ENCODE measurements at places on chromosomes 6 and 20.

- DNase-seq: no peak
These were observed 57.2 kb upstream of the TGM3 start for GRCh38 chr20:2238601-2239000.

- no peak for DNase-seq
These were observed 151.3 kb downstream of the FARS2 start for GRCh38 chr6:5412663-5413062.

DNA sequence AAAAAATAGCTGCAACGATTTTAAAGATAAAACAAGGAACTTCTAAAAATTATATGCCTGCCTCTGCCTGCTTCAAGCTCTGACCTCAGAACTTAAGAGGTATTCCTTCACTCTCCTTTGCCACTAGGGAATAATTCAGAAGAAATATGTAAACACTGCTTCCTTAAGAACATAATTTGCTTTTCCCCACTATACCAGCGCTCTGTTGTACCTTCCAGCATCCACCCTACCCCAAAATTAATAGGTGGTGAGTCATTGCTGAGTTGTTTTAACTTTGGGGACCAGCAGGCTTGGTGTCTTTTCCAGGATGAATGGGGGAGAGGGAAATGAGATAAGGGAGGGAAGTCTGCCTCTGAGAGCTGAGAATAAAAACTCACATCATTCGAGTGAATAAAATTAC, 107.7 kb upstream of the ATXN1 start:
- no peak for DNase-seq

DNA sequence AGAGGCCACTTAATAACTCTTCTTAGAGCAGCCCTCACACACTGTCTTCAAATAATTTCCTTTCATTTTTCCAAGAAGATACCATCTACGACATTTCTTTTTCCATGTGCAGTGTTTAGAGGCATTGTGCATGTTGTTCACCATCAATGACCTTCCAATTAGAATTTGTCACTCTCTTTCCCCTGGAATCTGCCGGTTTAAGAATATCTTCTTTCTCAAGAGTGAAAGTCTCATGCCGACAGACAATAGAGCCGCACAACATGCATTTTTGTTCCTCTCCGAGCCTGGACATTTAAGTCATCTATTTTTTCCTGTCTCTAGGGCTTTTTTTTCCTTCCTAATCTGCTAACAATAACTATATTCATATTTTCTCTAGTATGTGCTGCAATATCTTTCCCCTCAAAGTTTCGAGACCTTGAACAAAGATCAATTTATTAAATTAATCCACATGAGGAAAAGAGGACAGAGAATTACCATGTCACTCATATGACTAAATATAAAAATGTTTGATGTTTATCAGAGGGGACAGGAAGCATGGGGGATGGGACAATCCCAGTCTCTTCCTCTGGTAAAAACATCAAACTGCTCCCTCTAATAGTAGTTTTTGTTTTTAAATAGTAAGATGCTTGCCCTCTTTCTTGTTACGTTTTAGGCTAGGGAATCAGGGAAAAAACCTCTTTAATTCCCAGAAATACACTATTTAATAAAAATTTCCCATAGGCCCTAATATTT, 893.4 kb downstream of the C6orf118 start:
- no peak for DNase-seq

DNA sequence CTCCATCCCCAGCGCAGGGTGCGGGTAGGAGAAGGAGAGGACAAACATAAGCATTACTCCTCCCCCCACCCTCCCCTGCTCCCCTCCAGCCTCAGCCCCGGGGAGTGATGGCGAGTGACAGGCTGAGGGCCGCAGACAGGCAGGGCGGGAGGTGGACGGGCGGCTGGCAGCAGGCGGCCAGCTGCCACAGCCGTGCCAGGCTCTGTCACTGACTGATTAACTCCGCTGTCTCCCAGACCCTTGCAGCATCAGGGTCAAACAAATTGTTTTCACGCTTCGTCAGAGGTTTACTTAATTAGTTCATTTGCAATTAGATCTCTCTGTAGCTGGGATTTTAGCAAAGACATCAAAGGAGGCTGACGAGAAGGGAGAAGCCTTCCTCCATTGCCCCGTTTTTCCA, 41.9 kb downstream of the FOXP4 start:
- no peak for DNase-seq

DNA sequence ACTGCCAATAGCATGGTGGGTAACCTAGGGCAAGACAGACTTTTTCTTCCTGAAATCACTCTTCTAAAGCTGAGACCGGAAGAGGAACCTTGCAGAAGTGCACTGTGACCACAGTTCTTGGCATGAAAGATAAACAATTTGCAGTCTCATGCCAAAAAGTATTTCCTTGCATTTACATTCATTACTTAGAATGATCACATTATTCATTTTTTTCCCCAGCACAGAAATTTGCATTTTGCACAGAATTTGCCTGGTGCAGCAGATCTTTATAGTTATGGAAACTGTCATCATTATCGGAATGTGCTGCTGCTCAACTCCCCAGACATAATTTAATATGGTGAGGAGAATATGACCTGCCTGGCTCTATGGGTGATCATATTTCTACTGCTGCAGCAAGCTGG, 42.2 kb upstream of the EDN3 start:
- peak; percentile 35 for DNase-seq

DNA sequence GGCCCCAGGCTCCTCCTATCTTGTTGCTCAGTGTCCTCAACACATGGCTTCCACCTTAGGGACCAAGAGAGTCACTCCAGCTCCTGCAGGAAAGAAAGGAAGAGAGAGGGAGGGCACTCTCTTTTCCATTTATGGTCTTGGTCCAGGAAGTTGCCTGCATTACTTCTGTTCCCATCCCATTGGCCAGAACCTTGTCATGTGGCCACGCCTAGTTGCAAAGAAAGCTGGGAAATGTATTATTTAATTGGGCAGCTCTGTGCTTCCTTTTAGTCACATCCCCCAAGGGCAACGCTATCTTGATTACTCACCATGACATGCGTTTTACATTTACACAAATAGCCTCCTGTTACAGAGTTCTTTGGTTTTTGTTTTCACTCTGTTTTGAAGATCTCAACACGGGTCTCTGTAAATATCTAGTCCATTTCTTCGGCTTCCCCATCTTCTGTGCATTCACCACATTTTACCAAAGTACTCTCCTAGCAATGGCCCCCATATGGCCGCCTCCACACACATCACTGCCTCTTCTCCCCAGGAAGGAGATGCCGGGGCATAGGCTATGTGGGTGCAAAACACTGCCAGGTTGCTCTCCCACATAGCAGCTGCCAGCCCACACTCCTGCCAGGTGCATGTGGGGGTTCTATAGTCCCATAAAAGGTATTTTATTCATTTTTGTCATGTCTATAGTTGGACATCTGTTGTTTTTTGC, 35.7 kb upstream of the ZMYND8 start:
- no peak for DNase-seq

- DNase-seq: no peak
These were observed 1068.0 kb upstream of the EPHA7 start for GRCh38 chr6:94487371-94487770.

DNA sequence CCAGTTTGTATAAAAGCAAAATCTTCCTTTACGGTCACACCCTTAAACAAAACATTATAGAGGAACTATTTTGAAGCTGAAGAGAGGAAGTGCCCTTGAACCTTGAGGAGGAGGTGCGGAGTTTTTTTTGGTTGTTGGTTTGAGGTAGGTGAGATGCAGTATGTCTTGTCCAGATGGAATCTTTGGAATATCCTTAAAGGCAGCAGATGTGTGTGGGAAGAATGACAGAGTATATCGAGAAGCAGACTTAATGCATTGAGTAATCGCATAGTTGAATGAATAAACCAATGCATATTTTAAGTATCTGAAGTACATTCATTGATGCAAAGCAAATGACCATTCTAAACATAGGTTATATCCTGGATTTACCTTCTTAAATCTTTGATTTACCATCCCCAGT, 49.9 kb downstream of the AIG1 start:
- no peak for DNase-seq

GRCh38 chr6:16824845-16825685, 63.8 kb upstream of the ATXN1 start:
- DNase-seq: no peak

GRCh38 chr20:62622877-62623487, 19.3 kb upstream of the SLCO4A1 start:
- DNase-seq: no peak

- DNase-seq: no peak
These were observed 10.1 kb upstream of the HDAC2 start for GRCh38 chr6:113980937-113981554.

DNA sequence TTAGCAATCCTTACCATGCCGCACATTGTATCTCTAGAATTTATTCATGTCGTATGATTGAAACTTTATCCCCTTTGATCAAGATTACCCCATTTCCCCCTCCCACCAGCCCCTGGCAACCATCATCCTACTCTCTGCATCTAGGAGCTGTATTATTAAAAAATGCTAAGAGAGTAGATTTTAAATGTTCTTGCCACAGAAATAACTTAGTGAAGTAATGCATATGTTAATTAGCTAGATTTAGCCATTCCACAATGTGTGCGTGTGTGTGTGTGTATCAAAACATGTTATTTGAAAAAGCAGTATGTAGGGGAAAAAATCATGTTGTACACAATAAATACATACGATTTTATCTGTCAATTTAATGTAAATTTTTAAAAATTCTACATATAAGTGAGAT, 11.9 kb upstream of the SPINT3 start:
- DNase-seq: no peak

- no peak for DNase-seq
These were observed at the start of gene SLC22A16 for GRCh38 chr6:110476046-110476849. Gene SLC22A16 (minus strand): TSS chr6:110476613. CDS start chr6:110476574, 39 bp downstream.

- no peak for DNase-seq
These were observed 1166.3 kb upstream of the CITED2 start for GRCh38 chr6:140540743-140541142.

- DNase-seq: no peak
These were observed 557.0 kb downstream of the HAO1 start for GRCh38 chr20:7383216-7383615.

DNA sequence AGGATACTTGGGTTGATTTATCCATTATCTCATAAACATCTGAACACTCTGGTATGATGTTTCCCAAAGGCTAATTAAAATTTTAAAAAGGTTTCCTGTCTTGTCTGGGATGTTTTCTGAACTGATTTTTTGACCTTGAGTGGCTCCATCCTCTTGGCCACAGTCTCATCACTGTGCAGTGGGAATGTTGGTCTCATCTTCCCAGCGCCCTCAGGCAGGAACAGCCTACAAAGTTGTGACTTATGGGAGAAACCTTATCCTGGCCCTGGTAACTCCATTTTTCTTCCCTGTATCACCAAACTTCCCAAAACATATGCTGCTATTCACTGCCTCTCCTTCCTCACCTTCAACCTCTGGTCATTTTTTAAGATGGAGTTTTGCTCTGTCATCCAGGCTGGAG, 6.8 kb upstream of the BPIFA3 start:
- DNase-seq: no peak

GRCh38 chr6:13273931-13274706, 54.2 kb downstream of the TBC1D7 start:
- no peak for DNase-seq

DNA sequence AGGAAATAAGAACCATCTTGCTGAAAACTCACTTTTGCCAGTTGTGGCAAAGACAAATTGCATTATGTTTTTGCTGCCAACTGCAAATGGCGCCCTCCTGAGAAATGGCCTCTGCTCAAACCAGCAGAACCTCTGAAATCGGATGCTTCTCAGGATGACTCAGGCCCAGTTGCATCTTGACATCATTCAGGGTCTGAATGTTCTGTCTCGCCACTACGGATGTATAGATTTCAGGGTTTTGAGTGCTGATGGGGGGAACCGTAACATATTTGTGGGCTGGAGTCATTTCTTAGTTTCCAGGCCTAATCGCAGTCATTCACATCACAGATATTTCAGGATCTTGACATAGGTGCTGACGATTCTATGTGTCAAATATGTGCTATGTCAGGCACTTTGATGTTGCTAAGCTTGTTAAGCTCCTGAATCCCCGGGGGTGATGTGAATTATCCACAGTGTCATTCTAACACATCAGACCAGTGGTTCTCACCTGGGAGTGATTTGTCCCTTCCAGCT, 207.1 kb downstream of the NFATC2 start:
- DNase-seq: no peak

- DNase-seq: no peak
These were observed 26.3 kb downstream of the JAG1 start for GRCh38 chr20:10647471-10647870.

DNA sequence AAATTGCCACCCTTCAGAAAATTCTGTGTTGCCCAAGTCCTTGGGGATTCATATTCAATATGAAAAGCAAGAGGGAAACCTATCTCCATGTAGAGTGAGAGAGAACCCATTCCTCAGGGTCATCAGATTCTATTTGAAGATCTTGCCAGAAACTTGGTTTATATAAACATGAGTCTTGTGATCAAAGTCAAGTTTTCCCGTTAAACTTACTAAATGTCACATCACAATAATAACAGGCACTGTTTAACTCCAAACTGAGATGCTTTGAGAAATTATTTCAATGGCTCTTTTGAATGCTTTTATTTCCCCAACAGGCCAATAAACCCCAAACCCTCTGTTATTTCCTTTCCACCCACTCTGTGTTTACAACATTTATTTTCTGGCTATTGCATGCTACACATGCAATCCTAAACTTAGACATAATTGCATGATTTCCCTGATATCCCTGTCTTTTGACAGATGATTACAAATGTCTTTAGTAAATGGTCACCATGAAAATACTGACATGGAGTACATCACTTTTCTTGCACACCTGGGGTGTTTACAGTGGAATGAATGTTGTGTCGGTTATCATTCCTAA, 31.1 kb upstream of the SSTR4 start:
- no peak for DNase-seq

DNA sequence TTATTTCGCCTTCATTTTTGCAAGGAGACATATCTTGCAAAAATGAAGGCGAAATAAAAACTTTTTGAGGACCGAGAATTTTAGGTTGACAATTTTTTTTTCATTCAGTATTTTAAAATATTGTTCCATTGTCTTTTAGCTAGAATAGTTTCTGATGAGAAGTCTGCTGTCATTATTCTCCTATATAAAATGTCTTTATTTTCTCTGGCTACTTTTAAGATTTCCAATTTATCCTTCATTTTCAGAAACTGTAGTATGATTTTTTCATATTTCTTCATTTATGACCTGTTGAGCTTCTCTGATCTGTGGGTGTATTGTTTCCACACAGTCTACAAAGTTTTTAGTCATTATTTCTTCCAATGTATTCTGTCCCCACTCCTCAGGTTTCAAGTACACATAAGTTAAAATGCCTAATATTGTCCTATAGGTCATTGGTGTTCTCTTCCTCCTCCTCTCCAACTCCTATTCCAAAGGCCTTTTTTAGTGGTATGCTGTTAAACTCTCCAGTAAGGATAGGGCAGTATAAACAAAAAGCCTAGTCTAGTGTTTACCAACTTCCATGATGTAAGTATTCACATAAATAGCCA, 15.7 kb downstream of the AHI1 start:
- DNase-seq: no peak

DNA sequence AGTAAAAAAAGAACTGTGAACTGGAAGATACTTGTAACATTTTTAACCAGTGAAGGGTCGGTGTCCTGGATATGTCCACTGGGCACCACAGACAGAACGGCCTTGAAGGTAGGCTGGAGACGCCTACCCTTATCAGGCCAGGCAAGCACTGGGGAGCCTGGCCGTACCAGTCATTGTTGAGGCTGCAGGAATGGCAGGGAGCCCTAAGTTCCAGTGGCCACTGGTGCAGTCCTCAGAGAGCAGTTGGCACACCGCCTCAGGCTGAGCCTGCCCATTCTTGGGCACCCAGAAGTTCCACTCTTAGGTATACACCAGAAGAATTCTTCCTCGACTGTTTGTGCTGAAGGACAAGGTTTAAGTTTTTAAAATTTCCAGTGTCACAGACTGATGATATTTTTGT, 20.5 kb downstream of the DNAJC5 start:
- no peak for DNase-seq

- no peak for DNase-seq
These were observed 49.0 kb upstream of the ASF1A start for GRCh38 chr6:118844915-118845314.

- DNase-seq: no peak
These were observed 33.4 kb downstream of the KCNK5 start for GRCh38 chr6:39195792-39196385.

Measured in NCI-H1048 (cell line).